ENCODE measurements at places on chromosomes 2 and 18. TPM values are rescaled to one million over a fixed set of nuclear protein-coding genes. Genes with fewer than 3 reads are reported as not detected.

GRCh38 chr2:437756-438393 lies 150.0 kb upstream of the ALKAL2 start:
- peaks cover 15% of the 10 kb centered on the region for H3K4me1 ChIP-seq
- peak overlapping the region; percentile 29 for H3K27ac ChIP-seq
- H3K27me3 ChIP-seq = no peaks in the 10 kb centered on the region
- peak; percentile 40 for DNase-seq
- no peak overlapping the region for H3K4me3 ChIP-seq
- no peaks in the 10 kb centered on the region for H3K36me3 ChIP-seq

- DNase-seq = peak; percentile 13
- no peaks in the 10 kb centered on the region for H3K36me3 ChIP-seq
- no peak overlapping the region for H3K27ac ChIP-seq
- no peak overlapping the region for H3K4me3 ChIP-seq
- peaks cover 3% of the 10 kb centered on the region for H3K4me1 ChIP-seq
Observed at GRCh38 chr18:48635806-48636205, 97.0 kb downstream of the CTIF start.

GRCh38 chr2:184067502-184067901 lies 530.8 kb upstream of the ZNF804A start:
- no peak overlapping the region for H3K27ac ChIP-seq
- no peak for DNase-seq
- H3K4me1 ChIP-seq = no peaks in the 10 kb centered on the region
- no peak overlapping the region for H3K4me3 ChIP-seq

DNA sequence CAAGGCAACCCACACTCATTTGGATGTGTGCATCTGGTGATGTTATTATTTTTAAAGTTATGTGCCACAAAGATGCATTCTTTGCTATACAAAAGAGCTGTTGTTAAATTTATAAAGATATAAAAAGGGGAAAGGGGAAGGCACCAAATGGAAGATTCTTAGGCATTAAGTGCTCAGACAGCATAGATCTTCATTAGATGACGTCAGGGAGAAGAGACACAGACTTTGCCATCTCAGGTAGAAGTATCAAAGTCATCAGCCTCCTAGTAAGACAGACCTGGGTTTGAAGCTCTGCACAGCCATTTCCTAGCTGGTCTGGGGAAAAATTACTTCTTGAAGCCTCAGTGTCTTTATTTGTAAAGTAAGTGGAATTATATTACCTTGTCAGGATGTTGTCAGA lies 1.2 kb upstream of the CLUL1 start:
- H3K27ac ChIP-seq = no peak overlapping the region
- peaks cover 2% of the 10 kb centered on the region for H3K27me3 ChIP-seq
- H3K36me3 ChIP-seq = no peaks in the 10 kb centered on the region
- no peak overlapping the region for H3K4me3 ChIP-seq
- no peak for DNase-seq
- no peaks in the 10 kb centered on the region for H3K4me1 ChIP-seq

- no peaks in the 10 kb centered on the region for H3K36me3 ChIP-seq
- H3K27ac ChIP-seq = no peak overlapping the region
- DNase-seq = no peak
- H3K4me1 ChIP-seq = no peaks in the 10 kb centered on the region
- H3K27me3 ChIP-seq = no peaks in the 10 kb centered on the region
Observed at GRCh38 chr2:10608273-10608672, 81.5 kb downstream of the NOL10 start.

DNA sequence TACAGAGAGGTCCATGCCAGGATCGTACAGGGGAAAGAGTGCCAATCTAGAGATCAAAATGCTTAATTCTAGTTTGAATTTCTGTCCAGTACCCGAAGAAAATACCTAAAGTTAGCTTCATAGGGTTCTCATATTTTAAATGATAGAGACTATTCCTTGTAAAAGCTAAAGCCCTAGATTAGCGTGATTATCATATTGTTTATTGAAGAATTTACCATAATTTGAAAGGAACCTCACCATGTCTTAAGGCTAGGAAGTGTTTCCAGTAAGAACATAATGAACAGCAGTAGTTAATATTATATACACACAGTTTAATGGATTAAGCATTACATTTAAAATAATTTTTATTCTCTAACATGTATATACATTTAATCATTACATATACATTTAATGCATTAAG lies 68.5 kb downstream of the COBLL1 start:
- no peaks in the 10 kb centered on the region for H3K27me3 ChIP-seq
- H3K36me3 ChIP-seq = no peaks in the 10 kb centered on the region
- no peak overlapping the region for H3K27ac ChIP-seq

DNA sequence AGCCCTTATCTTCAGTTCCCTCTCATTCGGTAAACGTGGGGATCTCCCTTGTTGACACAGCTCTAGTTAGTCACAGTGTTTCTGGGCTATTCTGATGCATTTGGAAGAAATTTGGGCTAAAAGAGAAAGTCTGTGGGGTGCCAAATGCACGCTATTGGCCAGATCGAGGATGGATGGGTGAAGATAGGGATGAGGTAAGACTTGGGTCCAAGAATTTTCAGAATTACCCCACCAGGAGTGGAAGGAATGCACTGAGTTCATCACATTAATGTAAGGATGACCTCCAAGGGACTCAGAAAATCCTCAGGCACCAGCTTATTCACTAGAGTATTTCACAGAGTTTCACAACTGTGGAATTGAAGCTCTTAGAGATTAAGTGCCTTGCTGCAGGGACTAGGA lies 49.3 kb downstream of the NRP2 start:
- H3K4me1 ChIP-seq = peaks cover 63% of the 10 kb centered on the region
- H3K36me3 ChIP-seq = no peaks in the 10 kb centered on the region
- no peaks in the 10 kb centered on the region for H3K27me3 ChIP-seq
- no peak overlapping the region for H3K4me3 ChIP-seq

NT5C1B gene
- not detected for total RNA-seq

CXCR4 gene
- total RNA-seq = 215 TPM

BUB1 gene
- 10.0 TPM for total RNA-seq

ZSWIM2 gene
- total RNA-seq = not detected

SUMO1 gene
- 111 TPM for total RNA-seq

IL18R1 gene
- not detected for total RNA-seq

DES gene
- total RNA-seq = 1.3 TPM

C2orf80 gene
- total RNA-seq = not detected

DLGAP1 gene
- 13.6 TPM for total RNA-seq

MROH2A gene
- not detected for total RNA-seq

GPR39 gene
- total RNA-seq = 1.0 TPM
